ENCODE measurements at places on chromosomes 6 and 20. TPM values are rescaled to one million over a fixed set of nuclear protein-coding genes. Genes with fewer than 3 reads are reported as not detected.

TRIM10 gene
- not detected for total RNA-seq

AIF1 gene
- total RNA-seq, result 9.3 TPM

PSORS1C2 gene
- total RNA-seq, result not detected

SIM1 gene
- not detected for total RNA-seq

MEP1A gene
- total RNA-seq, result not detected

RSPO4 gene
- not detected for total RNA-seq

NRN1 gene
- total RNA-seq, result 2.0 TPM

C20orf144 gene
- total RNA-seq, result 0.12 TPM

HLA-DMB gene
- 2.7 TPM for total RNA-seq

C6orf52 gene
- 4.0 TPM for total RNA-seq

TCP11 gene
- total RNA-seq, result not detected

IYD gene
- not detected for total RNA-seq

GNAS-AS1 gene
- 4.7 TPM for total RNA-seq

CEP162 gene
- 9.8 TPM for total RNA-seq

RBPJL gene
- not detected for total RNA-seq

SOX18 gene
- not detected for total RNA-seq

PKIB gene
- not detected for total RNA-seq

SEMG1 gene
- not detected for total RNA-seq

SEL1L2 gene
- not detected for total RNA-seq

TMEM151B gene
- not detected for total RNA-seq

LTA gene
- total RNA-seq, result 3,727 TPM

SNTA1 gene
- 1.1 TPM for total RNA-seq

SCP2D1 gene
- not detected for total RNA-seq

NNAT gene
- 0.71 TPM for total RNA-seq

RNF114 gene
- total RNA-seq, result 69.9 TPM

Measured in natural killer cell treated with Interleukin-12 subunit alpha and Interleukin-12 subunit beta and Interleukin-15 and Interleukin-18, amount 100 ng/mL, for 72 hours (primary cell).